ENCODE measurements at places on chromosomes 3 and 15. TPM values are rescaled to one million over a fixed set of nuclear protein-coding genes. Genes with fewer than 3 reads are reported as not detected.

GRCh38 chr3:38039101-38039898, at the start of gene DLEC1:
TSS of gene DLEC1 (plus strand) at chr3:38039208. CDS start at chr3:38039226, 18 bp downstream.
- peak; percentile 94 for DNase-seq
- no peaks in the 10 kb centered on the region for H3K27me3 ChIP-seq

GRCh38 chr3:126851382-126851781, 131.5 kb upstream of the PLXNA1 start:
- no peak overlapping the region for H3K4me3 ChIP-seq
- no peaks in the 10 kb centered on the region for H3K36me3 ChIP-seq
- H3K27me3 ChIP-seq = no peaks in the 10 kb centered on the region
- DNase-seq = no peak
- peaks cover 17% of the 10 kb centered on the region for H3K4me1 ChIP-seq

- H3K27me3 ChIP-seq = no peaks in the 10 kb centered on the region
- no peaks in the 10 kb centered on the region for H3K36me3 ChIP-seq
- H3K4me3 ChIP-seq = no peak overlapping the region
Measured at GRCh38 chr15:28993051-28993719, 107.4 kb downstream of the APBA2 start.

DNA sequence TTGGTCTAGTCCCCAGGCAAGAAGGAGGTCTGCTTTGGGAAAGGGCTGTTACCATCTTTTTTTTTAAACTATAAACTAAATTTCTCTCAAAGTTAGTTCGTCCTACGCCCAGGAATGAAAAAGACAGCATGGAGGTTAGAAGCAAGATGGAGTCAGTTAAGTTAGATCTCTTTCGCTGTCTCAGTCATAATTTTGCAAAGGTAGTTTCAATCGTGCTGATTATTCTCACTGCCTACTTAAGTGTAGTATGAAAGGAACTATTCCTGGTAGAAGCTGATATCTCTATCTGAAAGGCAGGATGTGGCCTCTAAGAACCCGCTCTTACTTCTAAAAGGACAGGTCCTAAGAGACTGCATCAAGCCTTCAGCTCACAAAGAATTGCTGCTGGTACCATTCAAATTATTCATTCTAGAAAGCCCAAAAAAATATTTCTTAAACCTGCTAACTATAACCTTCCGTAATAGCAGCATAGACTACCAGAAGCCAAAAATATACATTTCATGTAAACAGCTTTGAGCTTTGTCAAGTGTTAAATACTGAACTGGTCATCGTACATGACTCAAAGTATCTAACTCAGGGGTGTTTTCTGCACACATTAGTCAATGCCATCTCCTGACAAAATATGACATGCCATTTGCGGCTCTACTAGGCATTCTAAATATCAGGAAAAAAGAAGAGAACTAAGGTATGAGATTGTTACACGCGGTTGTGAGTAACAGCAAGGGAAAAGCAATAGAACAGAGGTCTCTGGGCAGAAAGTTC, 96.0 kb upstream of the CCDC80 start:
- H3K27ac ChIP-seq = no peak overlapping the region
- H3K4me1 ChIP-seq = no peaks in the 10 kb centered on the region
- no peaks in the 10 kb centered on the region for H3K27me3 ChIP-seq

- H3K27ac ChIP-seq = no peak overlapping the region
- no peak overlapping the region for H3K4me3 ChIP-seq
- no peaks in the 10 kb centered on the region for H3K36me3 ChIP-seq
- no peaks in the 10 kb centered on the region for H3K4me1 ChIP-seq
- H3K27me3 ChIP-seq = no peaks in the 10 kb centered on the region
Measured at GRCh38 chr15:35721751-35722150, 175.8 kb upstream of the DPH6 start.

DNA sequence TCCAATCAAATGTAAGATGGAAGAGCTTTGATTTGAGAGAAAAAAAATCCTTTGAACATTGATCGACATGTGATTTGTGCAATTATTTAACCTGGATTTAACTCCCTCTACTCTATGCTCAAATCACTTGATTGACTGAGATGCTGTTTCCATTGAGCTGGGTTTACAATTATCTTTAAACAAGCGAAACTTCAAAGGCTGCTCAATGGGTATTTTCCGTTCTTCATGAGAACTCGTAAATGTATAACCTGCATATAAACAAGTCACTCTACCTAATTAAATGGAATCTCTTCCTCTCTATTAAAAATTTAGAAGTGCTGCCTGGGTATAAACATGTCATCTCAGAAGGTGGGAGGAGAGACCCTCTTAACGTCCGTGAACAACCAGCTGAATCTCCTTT, 71.9 kb downstream of the ANXA2 start:
- no peak for DNase-seq
- H3K27ac ChIP-seq = no peak overlapping the region
- H3K4me3 ChIP-seq = no peak overlapping the region
- H3K27me3 ChIP-seq = no peaks in the 10 kb centered on the region
- H3K4me1 ChIP-seq = peaks cover 5% of the 10 kb centered on the region

- H3K36me3 ChIP-seq = no peaks in the 10 kb centered on the region
- H3K4me3 ChIP-seq = no peak overlapping the region
- H3K27ac ChIP-seq = no peak overlapping the region
- H3K4me1 ChIP-seq = peaks cover 16% of the 10 kb centered on the region
- no peak for DNase-seq
- H3K27me3 ChIP-seq = no peaks in the 10 kb centered on the region
Measured at GRCh38 chr15:95291898-95292472, 1038.5 kb upstream of the NR2F2 start.

Gene COL8A1
- 1.6 TPM for total RNA-seq

Gene DLEC1
- 0.52 TPM for total RNA-seq

Gene IGDCC3
- total RNA-seq = 0.34 TPM

Gene ARHGAP31
- total RNA-seq = 33.8 TPM
